NCI-H774 (cell line): ENCODE measurements at places on chromosomes 12 and 14.
A peak's percentile ranks its signal among the peaks of the same experiment; 100 is the strongest.

DNA sequence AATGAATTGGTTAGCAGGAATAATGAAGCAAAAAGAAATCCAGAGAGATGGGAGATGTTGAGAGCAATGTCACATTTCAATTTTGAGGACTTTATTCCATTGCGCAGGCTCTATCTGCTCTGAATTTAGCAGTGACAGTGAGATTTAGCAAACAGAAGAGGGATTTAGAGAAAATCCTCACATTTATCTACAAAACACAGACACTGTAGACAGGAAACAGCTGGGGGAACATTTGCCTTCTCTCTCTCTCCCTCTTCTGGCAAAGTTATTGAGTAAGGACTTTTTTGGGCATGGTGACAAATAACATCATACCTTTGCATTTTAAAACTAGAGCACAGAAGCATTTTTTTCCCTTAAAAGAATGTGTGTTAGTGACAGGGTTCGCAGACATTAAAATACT, at the start of gene IGF1:
TSS of gene IGF1 (minus strand) at position 158 of the 400 bp plus-strand sequence. CDS start 182 bp downstream, outside the sequence.
- DNase-seq = no peak

GRCh38 chr12:1213618-1214205, 222.7 kb downstream of the ERC1 start:
- no peak for DNase-seq

GRCh38 chr14:105083926-105084685, 18.9 kb upstream of the GPR132 start:
- DNase-seq = no peak

GRCh38 chr12:127629066-127629820, 637.7 kb upstream of the TMEM132C start:
- DNase-seq = no peak

DNA sequence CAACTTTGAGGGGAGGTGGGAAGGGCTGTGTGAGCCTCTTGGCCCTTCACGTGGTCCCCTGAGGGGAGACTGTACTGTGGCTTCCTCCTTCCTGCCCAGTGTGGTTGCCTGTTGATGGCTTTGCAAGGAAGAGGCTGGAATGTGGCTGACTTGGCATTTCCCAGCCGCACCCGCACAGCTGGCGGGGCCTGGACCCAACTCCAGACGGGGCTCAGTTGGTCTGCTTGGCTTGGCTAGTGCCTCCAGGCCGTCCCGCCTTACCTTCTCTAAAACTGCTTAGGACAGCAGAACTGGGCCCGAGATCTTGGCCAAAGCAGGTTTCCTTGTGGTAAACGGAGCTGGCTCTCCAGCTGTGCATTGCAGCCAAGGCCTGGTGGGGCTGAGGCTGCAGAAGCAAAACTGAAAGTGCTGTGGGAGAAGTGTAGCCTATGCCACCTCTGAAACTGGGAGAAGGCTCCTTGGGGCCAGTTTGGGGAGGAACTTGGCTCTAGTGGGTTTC, 139.5 kb downstream of the SMOC1 start:
- no peak for DNase-seq

DNA sequence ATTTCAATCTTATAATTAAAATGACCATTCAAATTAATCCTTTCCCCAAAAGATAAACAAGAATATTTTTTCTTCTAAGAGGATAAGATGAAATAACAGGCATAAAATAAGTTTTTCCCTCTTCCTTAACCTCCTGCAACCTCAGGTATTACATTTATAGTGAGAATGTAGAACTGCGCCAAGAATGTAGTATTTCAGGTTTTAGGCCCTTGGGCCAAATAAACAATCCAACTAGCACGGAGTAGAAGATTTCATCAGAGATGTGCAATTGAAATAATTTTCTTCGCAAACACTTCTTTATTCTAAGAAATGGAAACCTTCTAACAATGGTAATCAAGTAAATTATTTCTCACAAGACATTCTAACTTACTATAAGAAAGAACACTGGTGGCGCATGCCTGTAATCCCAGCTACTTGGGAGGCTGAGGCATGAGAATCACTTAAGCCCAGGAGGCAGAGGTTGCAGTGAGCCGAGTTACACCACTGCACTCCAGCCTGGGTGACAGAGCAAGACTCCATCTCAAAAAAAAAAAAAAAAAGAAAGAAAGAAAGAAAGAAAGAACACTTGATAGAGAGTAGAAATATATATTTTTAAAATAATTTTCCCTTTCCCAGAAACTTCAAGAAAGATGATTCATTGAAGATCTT, 100.8 kb downstream of the TAOK3 start:
- DNase-seq = no peak

GRCh38 chr12:108832730-108833354, 24.5 kb downstream of the SSH1 start:
- no peak for DNase-seq

GRCh38 chr14:32710731-32711680, 227.7 kb upstream of the NPAS3 start:
- peak; percentile 73 for DNase-seq

DNA sequence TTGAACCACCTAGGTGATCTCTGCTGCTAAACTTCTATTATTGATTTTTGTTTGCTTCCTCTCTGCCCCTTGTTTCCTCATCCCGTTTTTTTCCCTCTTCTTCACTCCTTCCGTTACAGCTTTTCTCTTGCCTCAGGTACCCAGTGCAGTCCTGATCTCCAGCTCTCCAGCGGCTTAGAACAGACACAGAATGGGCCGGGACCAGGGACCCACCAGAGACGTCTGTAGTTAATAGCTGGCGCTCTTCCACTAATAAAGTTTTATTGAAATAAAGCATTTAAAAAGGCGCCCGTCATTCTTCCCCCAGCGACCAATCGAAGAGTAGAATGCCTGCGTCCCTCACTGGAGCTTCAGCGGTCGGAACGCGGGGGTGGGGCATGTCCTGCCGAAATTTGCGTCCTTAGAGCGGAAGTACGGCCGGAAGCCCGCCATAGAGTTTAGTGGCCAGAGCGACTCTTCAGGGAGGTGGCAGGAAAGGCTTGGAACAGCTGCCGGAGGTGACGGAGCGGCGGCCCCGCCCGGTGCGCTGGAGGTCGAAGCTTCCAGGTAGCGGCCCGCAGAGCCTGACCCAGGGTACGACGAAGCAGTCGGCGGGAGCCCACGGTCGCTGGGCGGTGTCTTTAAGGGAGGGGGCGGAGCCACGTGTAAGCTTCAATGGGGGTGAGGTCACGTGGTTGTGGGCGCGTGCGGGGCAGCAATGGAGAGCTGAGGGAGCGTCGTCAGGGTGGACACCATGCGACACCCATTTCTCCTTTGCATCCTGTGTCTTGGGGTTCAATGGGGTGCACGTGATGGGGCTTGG, at the start of gene COPS7A:
TSS of gene COPS7A (plus strand) at position 440 of the 802 bp plus-strand sequence. CDS start 611 bp downstream, outside the sequence.
- peak; percentile 100 for DNase-seq

DNA sequence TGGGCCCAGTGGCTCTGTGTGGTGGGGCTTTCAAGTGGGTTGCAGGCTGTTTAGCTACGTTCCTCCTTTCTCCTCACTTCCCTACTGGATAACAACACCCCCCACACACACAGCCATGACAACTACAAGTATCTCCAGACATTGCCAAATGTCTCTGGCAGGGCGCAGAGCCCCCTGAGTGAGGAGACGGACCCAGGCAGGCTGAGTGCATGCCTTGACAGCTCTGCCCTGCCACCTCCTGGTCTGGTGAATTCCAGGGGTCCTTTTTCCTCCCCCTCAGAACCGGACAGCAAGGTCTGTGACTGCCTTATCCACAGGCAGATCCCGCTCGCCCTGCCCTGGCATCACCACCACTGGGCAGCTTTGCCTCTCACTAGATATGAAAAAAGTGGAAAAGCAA, 276.5 kb downstream of the TMEM132C start:
- DNase-seq = no peak

DNA sequence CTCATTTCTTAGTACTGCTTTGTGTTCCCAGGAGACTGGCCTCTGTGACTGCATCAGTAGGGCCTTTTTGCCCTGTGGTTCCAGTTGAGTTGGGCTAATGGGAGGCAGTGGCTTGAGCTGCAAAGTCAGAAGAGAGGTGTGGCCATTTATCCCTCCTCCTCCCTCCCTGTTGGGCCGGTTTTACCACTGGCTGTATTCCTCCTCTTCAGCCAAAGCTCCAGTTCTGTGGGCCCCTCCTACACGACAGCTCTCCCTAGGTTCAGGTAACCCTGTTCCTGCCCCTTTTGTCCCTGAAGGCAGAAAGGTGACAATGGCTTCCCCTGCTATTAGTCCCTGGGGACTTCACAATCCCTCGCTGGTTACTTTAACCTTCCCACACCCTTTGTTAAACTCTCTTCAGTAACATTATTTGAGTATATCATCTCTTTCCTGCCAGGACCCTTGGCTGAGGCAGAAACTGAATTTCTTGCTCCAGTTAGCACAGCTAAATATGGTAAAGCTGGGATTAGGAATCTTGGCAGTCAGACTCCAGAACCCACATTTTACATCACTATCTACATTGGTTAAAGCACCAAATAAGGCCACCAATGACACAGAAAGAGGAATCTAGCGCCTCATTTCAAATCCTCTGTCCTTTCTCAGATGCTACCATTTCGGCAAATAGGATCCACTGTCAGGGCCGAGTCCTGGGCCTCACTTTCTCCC, 121.9 kb upstream of the SLC35F4 start:
- no peak for DNase-seq

DNA sequence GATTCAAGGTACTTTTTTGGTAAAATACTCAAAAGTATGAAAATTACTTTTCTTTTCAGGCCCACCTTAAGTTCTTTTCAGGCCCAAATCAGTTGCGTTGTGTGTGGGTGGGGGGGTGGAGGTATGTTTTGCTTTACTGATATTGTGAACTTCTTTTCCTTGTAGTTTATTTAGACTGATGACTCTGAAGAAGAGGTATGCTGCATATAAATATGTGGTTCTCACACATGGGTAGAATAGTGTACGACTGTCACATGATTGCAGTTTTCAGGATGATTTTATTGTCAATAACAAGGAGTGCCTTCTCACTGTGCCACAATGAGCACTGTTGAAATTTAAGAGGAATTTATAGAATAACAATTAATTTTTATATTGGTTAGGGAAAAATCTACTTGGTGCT, 166.6 kb upstream of the ATP2B1 start:
- DNase-seq = no peak

- no peak for DNase-seq
These were observed 64.3 kb downstream of the COCH start for GRCh38 chr14:30938617-30939016.

DNA sequence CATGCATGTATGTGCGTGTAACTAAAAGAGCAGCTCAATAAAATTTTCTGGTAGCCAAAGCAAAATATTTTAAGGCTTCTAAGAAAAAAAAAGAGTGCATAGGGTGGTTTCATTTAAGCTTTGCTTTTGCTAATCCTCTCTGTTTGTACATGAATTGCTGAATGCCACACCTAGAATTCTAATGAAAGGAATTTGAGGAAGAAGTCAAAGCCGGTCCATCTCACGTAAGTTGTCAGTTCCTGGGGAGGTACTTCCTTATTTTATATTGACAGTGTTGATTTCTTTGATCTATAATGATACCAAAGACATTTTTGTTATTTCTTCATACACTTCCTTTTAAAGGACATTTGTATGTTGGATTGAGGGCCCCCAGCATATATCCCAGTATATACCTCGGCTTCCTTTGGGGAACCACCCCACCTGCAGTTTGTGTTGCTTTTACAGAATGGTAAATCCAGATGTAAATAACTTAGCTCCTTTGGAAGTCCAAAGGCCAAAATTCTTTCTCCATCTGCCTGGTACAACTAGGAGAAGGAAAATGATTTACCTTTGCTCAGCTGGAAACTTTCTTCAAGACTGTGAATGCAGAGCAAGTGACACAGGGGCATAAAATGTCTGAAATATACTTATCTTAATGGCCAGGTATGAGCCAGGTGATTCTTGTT, 420.9 kb upstream of the ATP2B1 start:
- DNase-seq = no peak

- peak; percentile 28 for DNase-seq
These were observed 47.9 kb downstream of the PPP1R12A start for GRCh38 chr12:79886917-79887519.

- no peak for DNase-seq
These were observed 7.5 kb downstream of the NID2 start for GRCh38 chr14:52061390-52061789.

DNA sequence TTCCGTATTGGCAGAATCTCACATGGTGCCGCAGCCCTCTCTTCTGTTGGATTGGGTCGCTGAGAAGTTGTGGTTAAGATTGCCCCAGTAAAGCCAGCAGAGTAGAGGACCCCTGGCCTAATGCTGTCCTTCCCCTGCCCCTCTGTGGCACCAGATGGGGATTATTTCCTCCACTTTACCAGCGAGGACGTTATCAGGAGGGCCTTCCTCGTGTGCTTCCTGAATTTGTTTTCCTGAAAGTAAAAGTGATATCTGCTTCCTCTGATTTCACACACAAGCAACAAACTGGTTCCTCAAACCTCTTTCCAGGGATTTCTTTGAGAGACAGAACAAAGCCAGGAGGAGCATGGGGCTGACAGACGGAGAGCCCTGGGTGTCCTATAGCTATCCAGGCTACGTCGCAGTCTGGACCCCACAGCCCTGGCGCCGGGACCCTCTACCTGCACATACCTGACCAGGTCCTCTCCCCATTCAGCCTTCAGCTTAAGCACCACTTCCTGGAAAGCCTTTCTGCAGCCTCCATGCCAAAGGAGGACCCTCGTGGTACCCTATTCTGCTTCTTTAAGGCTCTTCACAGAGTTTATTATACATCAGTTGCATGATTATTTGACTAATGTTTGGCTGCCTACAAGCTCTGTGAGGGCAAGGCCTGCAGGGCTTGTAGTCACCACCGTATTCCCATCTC, 314.8 kb upstream of the FKBP4 start:
- DNase-seq = no peak

DNA sequence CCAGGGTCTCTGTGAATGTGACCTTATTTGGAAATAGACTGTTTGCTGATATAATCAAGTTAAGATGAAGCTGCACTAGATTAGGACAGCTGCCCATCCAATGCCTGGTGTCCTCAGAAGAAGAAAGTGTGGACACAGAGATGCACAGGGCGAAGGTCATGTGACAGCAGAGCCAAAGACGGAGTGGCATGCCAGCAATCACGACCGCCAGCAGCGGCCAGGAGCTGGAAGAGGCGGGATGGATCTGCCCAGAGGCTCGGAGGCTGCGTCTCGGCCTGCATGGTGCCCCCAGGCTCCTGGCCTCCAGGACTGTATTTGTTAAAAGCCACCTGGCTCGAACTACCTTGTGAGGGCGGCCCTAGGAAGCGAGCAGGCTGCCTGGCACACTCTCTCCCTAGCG, 76.5 kb downstream of the RFLNA start:
- DNase-seq = no peak

DNA sequence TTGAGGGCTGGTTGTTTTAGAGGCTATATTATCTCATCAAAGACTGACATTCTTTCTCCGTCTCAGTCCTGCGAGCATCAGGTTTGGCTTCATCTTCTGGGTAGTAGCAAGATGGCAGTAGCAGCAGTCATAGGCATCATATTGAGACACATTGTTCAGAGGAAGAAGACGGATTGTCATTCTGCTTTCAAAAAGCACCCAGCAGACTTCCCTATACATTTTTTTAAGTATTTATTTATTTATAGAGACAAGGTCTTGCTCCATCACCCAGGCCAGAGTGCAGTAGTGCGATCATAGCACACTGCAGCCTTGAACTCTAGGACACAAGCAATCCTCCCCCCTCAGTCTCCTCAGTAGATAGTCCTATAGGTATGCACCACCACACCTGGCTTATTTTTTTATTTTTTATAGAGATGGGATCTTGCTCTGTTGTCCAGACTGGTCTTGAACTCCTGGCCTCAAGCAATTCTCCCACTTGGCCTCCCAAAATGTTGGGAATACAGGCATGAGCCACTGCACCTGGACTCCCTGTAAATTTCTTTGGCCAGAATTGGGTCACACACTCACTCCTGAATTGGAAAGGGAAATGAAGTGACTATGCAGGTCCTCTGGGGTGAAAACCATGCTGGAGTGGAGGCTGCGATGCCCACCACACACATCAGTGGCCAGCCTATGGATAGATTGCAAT, 125.4 kb downstream of the SLC38A6 start:
- DNase-seq = no peak
